Glomerular endothelial cell (primary cell): ENCODE measurements at places on chromosomes 3 and 15. TPM values are rescaled to one million over a fixed set of nuclear protein-coding genes. Genes with fewer than 3 reads are reported as not detected.

The SHISA5 gene
- 297 and 305 TPM in 2 replicates for total RNA-seq

- no peak for DNase-seq
Observed at GRCh38 chr3:16060945-16061344, 113.5 kb upstream of the GALNT15 start.

DNA sequence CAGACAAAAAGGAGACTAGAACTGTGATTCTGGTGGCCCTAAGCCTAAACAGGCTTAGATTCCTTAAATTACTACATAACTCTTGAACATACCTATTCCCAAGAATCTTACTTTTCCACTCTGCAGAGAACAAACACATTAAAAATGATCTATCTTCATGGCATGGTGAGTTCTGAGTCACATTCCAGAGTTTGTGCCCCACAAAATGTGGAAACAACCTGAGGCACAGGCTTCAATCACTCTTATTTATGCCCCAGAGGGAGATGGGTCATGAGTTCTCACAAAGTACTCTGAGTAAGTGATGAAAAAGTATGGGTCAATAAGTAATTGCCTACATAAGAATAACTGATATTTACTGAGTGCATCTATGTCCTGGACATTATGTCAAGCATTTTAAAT is 137.5 kb upstream of the SLC2A2 start:
- DNase-seq = no peak

DNA sequence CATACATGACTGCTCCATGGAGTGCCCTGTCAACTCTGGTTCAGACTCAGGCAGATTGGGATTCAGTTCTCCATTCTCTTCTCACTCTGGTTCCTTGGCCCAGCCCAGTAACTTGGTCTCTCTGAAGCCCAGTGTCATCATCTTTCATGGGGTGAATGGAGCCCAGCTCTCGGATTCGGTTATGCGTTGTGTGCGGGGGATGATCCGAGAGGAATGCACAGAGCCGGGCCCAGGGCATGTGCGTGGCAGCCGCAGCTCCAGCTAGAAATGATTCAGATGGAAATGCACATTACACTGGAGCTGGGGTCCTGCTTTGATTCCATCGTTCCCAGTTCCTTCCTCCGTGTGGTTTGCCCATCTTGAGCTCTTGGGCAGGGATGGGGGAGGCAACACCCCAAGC is 189.4 kb downstream of the FEZF2 start:
- DNase-seq = no peak
